GM06990 (cell line): ENCODE measurements at places on chromosomes 7 and 10.

- DNase-seq: no peak
These were observed 64.6 kb downstream of the SNX10 start for GRCh38 chr7:26356229-26356628.

GRCh38 chr7:46850563-46851330, 731.2 kb downstream of the TNS3 start:
- no peak for DNase-seq

DNA sequence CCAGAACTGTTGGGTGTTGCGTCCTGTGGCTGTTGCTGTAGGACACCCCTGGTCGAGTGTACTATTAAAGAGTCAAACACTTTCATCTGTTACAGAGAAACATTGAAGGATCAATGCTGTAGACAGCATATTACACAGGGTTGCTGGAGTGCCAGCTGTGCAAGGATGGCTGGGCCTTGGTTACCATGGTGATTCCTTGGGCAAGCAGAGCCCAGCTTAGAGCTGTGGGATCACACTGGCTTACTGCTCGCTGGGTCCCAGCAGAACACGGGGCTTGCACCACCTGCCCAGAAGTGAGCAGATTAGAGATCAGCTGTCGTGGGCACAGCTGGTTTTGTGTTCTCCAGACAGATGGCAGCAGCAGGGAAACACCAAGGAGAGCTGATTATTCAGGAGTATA, 76.0 kb downstream of the GPR141 start:
- no peak for DNase-seq

GRCh38 chr10:66819691-66820090, 106.1 kb upstream of the LRRTM3 start:
- DNase-seq: no peak

- DNase-seq: no peak
These were observed 6.9 kb upstream of the MINDY4 start for GRCh38 chr7:30764030-30764975.

DNA sequence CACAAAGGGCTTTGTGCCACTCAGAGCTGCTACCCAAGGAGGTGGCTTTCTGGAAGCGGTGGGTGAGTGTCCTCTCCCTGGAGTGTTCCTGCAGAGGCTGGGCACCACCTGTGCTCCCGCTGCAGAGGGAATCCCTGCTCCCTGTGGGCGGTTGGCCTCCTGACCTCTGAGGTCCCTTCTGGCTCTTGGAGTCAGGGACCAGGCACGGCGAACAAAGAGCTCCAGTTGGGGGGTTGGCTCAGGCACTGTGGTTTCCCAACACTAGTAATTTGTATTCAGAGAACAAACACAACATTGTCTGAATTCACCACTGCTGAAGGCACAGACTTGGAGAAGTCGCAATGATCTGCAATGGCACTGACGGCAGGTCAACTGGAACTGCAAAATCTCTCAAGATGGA, 328.9 kb downstream of the PRPF18 start:
- DNase-seq: no peak

GRCh38 chr7:108326938-108327337, 129.3 kb downstream of the NRCAM start:
- DNase-seq: no peak

DNA sequence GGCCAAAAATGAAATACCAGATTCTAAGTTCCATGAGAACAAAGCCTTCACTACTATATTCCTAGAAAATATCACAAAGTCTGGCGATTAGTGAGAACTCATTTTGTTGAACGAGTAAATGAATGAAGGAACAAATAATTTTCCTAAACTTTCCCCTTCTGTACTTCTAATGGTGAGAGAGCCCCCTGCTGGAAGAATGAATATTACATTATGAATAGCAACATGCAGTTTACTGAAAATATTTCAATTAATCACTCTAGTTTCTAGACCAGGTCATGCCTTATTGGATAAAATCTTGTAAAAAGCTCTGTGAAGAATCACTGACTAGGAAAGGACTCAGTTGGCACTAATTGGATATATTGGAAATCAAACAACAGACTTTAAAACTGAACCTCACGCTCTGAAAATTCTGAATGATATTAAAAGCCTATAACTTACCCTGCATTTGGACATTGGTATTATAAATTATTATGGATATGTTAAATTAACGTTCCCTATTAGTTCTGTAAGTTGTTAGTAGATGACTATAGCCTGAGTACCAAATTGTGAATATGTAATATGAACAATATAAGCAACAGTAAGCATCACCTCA, 32.4 kb upstream of the MTPN start:
- DNase-seq: no peak

GRCh38 chr7:904847-905246, 28.5 kb downstream of the GET4 start:
- no peak for DNase-seq

- no peak for DNase-seq
These were observed 231.8 kb upstream of the FOXP2 start for GRCh38 chr7:114182837-114183236.

- DNase-seq: no peak
These were observed 60.0 kb upstream of the CYP2C18 start for GRCh38 chr10:94623572-94623971.

GRCh38 chr7:153245809-153246208, 486.3 kb downstream of the ACTR3B start:
- DNase-seq: no peak

GRCh38 chr10:112295853-112296830, 12.9 kb downstream of the TECTB start:
- no peak for DNase-seq

GRCh38 chr10:113444766-113445365, 108.0 kb upstream of the HABP2 start:
- DNase-seq: no peak

DNA sequence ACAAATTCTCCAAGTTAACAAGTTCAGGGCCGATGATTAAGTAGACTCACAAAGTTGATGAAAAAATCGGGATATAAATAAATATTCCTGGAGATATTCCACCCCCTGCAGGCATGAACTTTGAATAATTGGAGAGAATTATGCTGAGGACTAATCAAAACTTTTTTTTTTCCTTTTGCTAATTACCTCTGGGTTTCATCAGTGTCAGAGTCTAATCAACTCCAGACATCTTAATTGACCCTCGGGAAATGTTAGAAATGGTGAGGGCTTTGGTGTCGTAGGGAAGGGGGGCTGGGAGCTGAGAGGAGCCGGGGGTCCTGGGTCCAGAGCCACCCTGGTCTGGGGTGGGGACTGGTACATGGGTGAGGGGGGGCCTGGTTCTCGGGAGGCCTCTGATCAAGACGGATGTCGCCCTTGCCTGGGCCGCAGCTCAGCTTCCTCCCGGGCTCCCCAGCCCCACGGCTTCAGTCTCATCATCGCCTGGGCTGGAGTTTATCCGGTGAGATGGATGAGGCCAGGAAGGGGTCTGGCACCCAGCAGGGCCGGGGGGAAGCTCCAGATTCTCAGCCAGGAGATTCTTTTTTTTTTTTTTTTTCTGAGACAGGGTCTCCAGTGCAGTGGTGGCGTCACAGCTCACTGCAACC, 30.4 kb upstream of the ELFN1 start:
- no peak for DNase-seq

DNA sequence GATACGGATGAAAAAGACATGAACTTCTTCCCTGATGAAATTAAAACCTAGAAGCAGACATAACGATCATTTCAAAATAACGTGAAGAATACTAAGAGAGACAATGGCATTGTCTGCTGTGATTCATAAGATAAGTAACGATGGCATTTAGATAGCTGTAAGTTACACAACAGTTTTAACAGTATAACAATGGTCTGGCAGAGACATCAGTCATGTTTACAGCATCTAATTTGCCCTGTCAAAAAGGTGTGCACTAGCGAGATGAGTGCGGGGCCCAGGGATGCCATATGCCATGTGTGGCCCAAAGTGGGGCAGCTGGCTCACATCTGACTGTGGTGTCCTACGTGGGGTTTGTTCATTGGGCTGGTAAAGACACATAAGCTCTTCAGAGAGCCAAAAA, 55.7 kb upstream of the RHEB start:
- no peak for DNase-seq

DNA sequence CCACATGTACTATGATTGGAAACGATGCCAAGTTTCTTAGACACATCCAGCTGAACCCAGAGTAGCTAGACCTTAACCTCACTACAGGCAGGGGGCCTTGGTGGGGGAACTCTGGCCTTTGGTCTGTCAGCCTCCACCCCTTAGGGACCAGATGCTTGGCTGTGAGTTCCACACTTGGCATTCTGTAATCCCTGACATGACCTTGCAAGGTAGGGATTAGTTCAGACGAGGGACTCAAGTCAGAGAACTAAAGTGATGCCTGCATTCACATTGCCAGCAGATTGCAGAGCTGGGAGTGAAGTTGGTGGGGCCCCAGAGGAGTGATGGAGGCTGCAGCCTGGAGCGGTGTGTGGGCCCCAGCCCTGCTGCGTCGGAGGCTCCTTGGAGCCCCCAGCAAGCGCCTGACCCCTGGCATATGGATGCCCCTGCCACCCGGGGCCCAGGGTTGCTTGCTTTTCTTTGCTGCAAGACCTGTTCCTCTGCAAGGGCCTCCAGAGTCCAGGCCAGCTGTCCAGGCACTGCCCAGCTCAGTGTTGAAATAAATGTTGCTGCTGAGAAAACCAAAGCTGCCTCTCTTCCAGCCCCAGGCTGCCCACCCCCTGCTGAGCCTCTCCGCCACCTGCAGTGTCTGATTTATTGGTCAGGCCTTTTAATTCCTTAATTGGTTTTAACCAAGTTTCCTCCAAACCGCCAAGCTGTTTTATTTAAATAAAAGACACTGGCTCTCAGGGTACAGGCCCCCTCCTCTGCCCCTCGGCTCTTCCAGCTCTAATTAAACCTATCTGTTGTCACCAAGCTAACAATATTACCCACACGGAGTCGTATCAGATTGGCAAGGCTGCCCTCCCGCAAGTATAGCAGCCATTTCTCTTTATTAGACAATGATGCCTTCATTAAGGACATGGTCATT, 4.7 kb downstream of the NPTX2 start:
- DNase-seq: no peak

- DNase-seq: no peak
These were observed 16.3 kb downstream of the YAE1 start for GRCh38 chr7:39582536-39582935.

GRCh38 chr7:98761225-98761624, 108.6 kb downstream of the TMEM130 start:
- no peak for DNase-seq

DNA sequence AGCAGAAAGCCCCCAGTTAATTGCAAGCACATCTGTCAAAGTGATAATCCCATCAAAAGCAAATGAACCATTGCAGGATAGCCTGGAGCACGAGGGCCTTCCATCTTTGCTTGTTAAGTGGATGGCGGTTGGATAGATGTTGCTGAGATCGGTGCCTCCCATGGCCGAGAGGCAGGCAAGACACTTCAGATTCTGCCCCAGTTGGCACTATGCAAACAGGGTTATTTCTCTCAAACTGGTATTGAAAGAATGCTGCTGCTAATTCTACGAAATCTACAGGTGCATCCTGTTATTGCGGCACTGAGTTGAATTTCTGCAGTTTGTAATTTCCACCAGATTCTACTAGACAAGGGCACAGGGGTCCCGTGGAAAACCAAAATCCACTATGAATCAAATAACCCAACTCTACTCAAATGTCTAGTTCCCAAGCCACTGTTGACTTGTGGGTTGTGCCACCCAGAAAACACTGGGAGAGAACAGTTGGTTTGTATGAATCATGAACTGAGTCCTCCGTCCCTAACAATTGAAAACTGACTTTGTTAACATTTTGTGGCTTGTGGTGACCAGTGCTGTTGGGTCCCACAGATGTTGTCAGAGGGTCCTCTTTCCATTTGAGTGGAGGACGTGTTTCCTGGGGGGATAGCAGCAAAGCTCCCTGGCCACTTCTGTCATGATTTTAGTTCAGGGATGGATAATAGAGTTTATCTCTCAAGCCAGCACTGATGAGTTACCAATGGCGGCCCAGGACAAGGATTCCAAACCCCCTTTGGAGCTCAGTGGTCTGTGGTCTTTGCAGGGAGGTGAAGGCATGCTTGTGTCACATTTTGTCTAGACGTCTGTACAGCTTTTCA, 7.1 kb upstream of the IL2RA start:
- no peak for DNase-seq

DNA sequence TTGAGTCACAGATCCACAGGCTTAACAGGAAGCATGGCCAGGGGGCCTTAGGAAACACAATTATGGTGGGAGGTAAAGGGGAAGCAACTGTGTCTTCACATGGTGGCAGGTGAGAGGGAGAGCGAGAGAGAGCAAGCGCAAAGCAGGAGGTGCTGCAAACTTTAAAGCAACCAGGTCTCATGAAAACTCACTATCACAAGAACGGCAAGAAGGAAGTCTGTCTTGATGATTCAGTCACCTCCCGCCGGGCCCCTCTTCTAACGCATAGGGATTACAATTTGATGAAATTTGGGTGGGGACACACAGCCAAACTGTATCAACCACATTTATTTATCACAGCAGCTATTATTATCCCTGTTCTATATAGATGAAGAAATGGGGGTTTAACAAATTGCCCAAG, 201.6 kb downstream of the DPP6 start:
- no peak for DNase-seq

- DNase-seq: peak; percentile 15
These were observed 29.4 kb downstream of the LSMEM1 start for GRCh38 chr7:112510001-112510742.

DNA sequence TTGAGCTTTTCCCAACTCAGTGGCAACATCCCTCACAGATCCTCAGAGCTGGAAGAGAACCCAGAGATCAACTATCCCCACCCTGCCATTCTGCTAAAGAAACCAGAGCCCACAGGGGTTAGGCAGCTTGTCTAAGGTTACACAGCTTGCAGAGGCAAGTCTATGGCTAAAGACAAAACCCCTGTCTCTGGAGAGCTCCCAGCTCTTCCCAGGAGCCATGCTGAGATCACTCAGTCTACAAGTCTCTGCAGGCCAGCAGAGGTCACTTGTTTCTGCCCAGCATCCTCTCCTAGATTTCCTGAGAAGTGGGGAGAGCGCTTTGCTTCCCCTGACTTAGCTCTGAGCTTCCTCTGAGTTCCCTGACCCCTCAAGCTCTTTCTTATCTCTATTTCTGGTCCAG, 28.5 kb upstream of the LOXL4 start:
- DNase-seq: no peak

GRCh38 chr10:47027784-47028260, 116.6 kb downstream of the PTPN20 start:
- no peak for DNase-seq

GRCh38 chr7:144738708-144739314, 97.0 kb downstream of the TPK1 start:
- no peak for DNase-seq

GRCh38 chr7:38709123-38709522, 78.0 kb upstream of the AMPH start:
- DNase-seq: no peak

DNA sequence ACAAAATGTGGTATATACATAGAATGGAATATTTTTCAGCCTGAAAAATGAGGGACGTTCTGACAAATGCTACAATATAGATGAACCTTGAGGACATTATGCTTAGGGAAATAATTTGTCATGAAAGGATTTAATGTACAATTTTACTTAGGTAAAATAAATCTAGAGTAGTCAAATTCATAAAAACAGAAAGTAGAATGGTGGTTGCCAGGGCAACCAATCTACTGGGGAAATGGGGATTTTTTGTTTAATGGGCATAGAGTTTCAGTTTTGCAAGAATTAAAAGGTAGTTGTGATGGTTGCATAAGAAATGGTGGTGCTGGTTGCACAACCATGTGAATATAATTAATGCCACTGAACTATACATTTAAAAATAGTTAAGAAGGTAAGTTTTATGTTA, 296.0 kb upstream of the SP4 start:
- DNase-seq: no peak

GRCh38 chr10:100186253-100187212, 704 bp upstream of the ERLIN1 start:
- DNase-seq: peak; percentile 30
